ENCODE measurements at places on chromosomes 11 and 22. TPM values are rescaled to one million over a fixed set of nuclear protein-coding genes. Genes with fewer than 3 reads are reported as not detected.

GRCh38 chr11:67539550-67539949 lies 16.3 kb upstream of the CABP2 start:
- H3K27me3 ChIP-seq: no peaks in the 10 kb centered on the region
- H3K27ac ChIP-seq: no peak overlapping the region

- no peaks in the 10 kb centered on the region for H3K36me3 ChIP-seq
- no peak overlapping the region for H3K4me3 ChIP-seq
- no peaks in the 10 kb centered on the region for H3K27me3 ChIP-seq
- no peak overlapping the region for H3K27ac ChIP-seq
- peak; percentile 34 for DNase-seq
These were observed 11.4 kb upstream of the ANKK1 start for GRCh38 chr11:113376156-113376555.

GRCh38 chr11:104619751-104620150 lies 278.5 kb downstream of the CASP12 start:
- no peaks in the 10 kb centered on the region for H3K36me3 ChIP-seq
- no peaks in the 10 kb centered on the region for H3K27me3 ChIP-seq
- H3K27ac ChIP-seq: no peak overlapping the region
- DNase-seq: no peak
- no peak overlapping the region for H3K4me3 ChIP-seq

DNA sequence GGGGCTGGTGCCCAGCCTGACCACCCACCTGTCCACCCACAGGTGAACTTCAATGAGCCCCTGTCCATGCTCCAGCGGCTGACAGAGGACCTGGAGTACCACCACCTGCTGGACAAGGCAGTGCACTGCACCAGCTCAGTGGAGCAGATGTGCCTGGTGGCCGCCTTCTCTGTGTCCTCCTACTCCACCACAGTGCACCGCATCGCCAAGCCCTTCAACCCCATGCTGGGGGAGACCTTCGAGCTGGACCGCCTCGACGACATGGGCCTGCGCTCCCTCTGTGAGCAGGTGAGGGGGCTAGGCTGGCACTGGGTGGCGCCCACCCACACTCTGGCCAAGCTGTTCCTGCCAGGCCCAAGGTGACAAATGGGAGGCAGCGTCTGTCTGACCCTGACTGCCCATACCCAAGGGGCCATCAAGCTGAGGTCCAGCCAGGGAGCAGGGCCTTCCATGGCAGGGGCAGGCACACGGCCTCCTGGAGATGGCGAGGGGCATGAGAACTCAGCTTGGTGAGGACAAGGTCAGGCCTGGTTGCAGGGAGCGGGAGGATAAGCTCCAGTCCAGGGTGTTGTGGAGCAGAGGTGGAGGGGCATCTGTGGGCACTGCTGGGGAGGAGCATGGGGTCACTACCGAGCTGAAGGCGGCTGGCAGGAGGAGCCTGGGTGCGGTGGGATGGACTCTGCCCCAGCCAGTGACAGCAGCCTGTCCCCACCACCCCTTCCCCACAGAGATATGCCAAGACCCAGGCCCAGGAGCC lies 77.7 kb downstream of the MORC2 start:
- no peak for DNase-seq
- H3K36me3 ChIP-seq: no peaks in the 10 kb centered on the region
- H3K4me1 ChIP-seq: no peaks in the 10 kb centered on the region
- no peaks in the 10 kb centered on the region for H3K27me3 ChIP-seq

- no peaks in the 10 kb centered on the region for H3K36me3 ChIP-seq
- H3K4me3 ChIP-seq: no peak overlapping the region
- H3K4me1 ChIP-seq: no peaks in the 10 kb centered on the region
- no peak overlapping the region for H3K27ac ChIP-seq
These were observed 19.5 kb downstream of the CWF19L2 start for GRCh38 chr11:107438148-107438547.

GRCh38 chr11:118434553-118435289 lies 1.6 kb upstream of the KMT2A start:
- H3K4me3 ChIP-seq: peak overlapping the region; percentile 89
- no peaks in the 10 kb centered on the region for H3K27me3 ChIP-seq
- no peaks in the 10 kb centered on the region for H3K36me3 ChIP-seq

GRCh38 chr11:19276859-19277808 lies 36.4 kb upstream of the E2F8 start:
- H3K4me3 ChIP-seq: no peak overlapping the region
- DNase-seq: no peak
- no peaks in the 10 kb centered on the region for H3K36me3 ChIP-seq
- no peaks in the 10 kb centered on the region for H3K4me1 ChIP-seq
- no peak overlapping the region for H3K27ac ChIP-seq

DNA sequence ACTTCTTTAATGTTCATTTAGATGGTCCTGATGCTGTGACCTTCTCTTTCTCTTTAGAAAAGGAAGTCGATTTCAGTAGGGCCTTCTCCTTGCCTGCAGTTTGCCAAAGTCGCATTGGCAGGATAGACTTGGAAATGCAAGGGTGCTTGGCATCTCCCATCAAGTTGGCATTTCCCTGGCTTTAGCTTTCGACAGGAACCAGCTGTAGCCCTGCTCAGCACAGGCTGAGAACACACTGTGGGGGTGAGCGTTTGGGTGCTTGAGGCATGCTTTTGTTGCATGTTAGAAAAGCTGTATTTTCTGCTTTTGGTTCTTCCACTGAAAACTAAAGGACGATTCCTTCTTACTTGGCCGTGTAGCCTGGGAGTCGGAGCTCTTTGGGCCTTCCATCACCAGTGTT lies 37.7 kb downstream of the LDLRAD3 start:
- H3K27me3 ChIP-seq: no peaks in the 10 kb centered on the region
- no peak overlapping the region for H3K4me3 ChIP-seq
- peak overlapping the region; percentile 81 for H3K27ac ChIP-seq
- no peaks in the 10 kb centered on the region for H3K36me3 ChIP-seq

DNA sequence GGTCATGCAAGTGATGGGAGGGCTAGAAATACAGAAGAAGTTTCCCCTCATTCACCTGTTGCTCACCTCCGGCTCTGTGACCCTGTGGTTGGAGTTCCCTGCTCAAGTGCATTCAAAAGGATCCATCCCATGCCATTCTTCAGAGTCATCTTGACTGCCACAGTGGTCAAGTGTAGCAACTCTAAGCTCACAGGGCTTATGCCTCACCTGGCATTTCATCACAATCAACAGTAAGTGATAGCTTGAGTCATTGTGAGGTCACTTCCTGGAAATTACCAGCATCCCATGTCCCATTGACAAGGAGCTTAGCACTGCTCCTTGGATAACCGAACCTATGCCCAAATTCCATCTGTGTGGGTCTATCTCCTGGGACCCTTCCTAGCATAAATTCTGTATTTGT lies 55.6 kb downstream of the OR4C45 start:
- no peak overlapping the region for H3K27ac ChIP-seq
- no peaks in the 10 kb centered on the region for H3K4me1 ChIP-seq
- H3K27me3 ChIP-seq: no peaks in the 10 kb centered on the region
- no peak overlapping the region for H3K4me3 ChIP-seq
- no peaks in the 10 kb centered on the region for H3K36me3 ChIP-seq
- DNase-seq: no peak

DNA sequence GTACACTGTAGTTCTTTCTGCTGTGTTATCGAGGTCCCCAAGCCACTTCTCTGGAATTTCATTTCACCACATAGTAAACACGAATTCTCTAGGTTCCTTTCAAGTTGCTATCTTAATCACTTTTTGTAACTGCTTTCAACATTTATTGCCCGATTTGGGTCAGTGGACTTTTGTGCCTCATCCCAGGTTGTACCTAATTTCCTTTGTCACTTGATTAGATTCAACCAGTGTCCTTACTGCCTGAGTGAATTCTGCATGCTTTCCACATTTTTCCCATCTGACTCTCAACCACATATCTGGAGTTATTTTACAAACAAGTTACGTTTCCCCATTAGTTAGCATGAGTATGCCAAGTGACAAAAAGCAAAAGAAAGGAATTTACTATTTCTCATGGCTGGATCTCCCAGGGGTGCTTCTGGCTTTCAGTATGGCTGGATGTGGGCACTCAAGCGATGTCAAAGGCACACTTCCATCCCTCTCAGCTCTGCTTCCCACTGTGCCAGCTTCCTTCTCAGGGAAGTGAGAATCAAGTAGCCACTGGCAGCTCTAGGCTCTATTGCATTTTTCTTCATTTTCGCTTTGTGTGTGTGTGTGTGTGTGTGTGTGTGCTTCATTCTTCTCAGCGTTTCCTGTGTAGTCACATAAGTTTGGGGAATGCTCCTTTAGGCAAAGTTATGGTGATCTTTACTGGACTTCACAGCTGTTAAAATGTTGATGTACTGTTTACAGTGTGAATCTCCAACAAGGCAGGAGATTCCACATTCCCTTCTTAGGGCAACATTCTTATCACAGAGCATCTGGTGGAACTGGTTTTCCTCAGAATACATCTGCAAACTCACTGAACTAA lies 128.9 kb downstream of the DBX1 start:
- H3K4me1 ChIP-seq: no peaks in the 10 kb centered on the region
- H3K36me3 ChIP-seq: no peaks in the 10 kb centered on the region
- no peak for DNase-seq
- no peak overlapping the region for H3K27ac ChIP-seq

DNA sequence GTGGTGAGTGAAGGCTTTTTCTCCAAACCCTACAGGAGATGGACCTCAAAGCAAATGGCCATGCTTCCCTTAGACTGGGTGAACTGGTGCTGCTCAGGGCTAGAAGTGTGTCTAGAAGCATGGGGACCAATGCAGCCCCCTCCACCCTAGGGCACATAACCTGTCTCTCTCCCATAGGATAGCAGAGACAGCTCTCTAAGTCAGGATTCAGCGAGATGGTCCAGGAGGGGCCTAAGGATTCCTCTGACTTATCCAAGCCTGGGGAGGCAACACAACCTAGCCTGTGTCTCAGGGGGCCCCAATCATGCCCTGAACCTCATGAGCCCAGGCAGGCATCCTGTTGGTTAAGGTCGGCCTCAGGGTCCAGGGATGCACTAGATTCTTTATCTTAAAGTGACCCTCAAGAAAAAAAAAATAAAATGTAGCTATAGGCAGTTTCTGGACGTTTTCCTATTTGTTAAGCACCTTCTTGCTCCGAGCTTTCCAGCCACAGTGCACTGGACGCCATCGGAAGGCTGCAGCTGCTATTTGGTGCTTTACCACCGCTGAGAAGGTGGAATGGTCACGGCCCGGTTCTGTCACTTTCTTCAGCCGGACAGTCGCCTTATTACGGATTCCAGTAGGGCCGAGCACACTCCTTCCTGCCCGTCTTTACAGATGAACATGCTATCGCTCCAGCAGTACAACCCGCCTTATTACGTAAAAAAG lies 5.0 kb upstream of the CCND1 start:
- DNase-seq: no peak
- peaks cover 2% of the 10 kb centered on the region for H3K27me3 ChIP-seq
- no peak overlapping the region for H3K4me3 ChIP-seq
- peak overlapping the region; percentile 30 for H3K27ac ChIP-seq
- no peaks in the 10 kb centered on the region for H3K36me3 ChIP-seq

DNA sequence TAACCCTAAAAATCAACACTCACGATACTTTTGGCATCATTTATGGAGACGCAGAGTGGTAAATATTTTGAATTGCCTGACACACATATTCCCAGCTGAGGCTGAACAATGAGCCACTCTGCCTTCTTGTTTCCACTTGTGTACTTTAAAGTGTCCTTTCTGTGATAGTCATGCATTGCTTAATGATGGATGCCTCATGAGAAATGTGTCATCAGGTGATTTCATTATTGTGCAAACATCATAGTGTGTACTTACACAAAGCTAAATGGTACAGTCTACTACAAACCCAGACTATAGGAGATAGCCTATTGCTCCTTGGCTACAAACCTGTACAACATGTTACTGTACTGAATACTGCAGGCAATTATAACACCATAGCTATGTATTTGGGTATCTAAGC lies 44.2 kb downstream of the MRE11 start:
- DNase-seq: no peak
- no peak overlapping the region for H3K27ac ChIP-seq
- H3K4me1 ChIP-seq: no peaks in the 10 kb centered on the region
- no peak overlapping the region for H3K4me3 ChIP-seq
- no peaks in the 10 kb centered on the region for H3K27me3 ChIP-seq
- H3K36me3 ChIP-seq: no peaks in the 10 kb centered on the region

DNA sequence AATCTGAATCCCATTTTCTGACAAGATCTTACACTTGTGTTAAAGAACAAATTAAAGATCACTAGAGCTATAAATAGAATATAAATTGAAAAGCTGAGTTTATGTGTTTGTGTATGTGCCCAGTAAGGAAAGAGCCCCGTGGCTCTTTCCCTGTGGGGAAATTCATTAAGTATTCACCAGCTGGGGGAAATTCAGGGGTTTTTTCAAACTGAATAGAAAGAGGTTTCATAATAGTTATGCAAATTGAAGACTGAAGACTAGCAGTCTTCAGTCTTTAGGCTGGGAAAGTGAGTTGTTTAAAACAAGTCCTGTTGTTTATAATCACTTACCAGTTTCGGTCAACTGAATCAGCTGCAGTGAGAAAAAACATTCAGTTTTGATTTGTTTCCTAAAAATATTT lies 11.3 kb upstream of the MS4A7 start:
- H3K27ac ChIP-seq: no peak overlapping the region
- no peak for DNase-seq
- no peaks in the 10 kb centered on the region for H3K36me3 ChIP-seq
- H3K4me3 ChIP-seq: no peak overlapping the region

DNA sequence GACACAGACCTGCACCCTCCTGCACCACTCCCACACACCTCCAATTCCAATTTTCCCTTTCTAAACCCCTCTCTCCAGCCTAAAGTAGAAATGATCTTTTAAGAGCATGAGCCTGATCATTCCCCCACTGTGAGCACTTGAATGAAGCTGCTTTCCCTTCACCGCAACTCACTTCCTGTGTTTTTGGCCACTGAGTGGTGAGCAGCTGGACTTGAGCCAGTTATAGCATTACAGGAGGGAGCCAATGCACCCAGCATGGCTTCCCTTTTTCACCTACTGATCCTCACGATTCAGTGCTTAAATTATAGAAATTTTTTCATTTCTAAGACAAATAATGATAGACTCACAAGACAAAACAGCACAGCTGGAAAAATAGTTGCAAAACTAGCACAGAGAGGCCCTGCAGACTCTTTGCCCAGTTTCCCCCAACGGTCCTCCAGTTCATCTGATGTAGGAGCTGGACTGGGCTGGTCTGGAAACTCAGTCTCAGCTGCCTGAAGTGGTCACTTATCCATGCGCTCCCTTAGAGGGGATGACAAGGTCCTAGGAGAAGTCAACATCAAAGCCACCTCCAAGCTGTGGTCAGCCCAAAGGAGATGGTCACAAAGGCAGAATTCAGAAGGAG lies 9.7 kb upstream of the APOL4 start:
- H3K27me3 ChIP-seq: no peaks in the 10 kb centered on the region
- H3K4me3 ChIP-seq: no peak overlapping the region
- no peaks in the 10 kb centered on the region for H3K36me3 ChIP-seq
- peak; percentile 48 for DNase-seq
- H3K27ac ChIP-seq: no peak overlapping the region

Gene WNT11
- total RNA-seq: 36.4 TPM

Gene OR8D4
- not detected for total RNA-seq

Gene LAMTOR1
- 297 TPM for total RNA-seq

Gene PANX3
- total RNA-seq: not detected

Gene FJX1
- 4.3 TPM for total RNA-seq

Gene KCNJ11
- total RNA-seq: 0.11 TPM

Gene CCDC87
- total RNA-seq: 0.72 TPM

Gene INSC
- total RNA-seq: 0.67 TPM

Gene RPLP2
- total RNA-seq: 1,480 TPM

Gene BATF2
- 8.0 TPM for total RNA-seq
